ENCODE measurements at places on chromosomes 13 and 19.

- no peak for DNase-seq
These were observed 30.4 kb downstream of the RAB20 start for GRCh38 chr13:110531100-110531499.

DNA sequence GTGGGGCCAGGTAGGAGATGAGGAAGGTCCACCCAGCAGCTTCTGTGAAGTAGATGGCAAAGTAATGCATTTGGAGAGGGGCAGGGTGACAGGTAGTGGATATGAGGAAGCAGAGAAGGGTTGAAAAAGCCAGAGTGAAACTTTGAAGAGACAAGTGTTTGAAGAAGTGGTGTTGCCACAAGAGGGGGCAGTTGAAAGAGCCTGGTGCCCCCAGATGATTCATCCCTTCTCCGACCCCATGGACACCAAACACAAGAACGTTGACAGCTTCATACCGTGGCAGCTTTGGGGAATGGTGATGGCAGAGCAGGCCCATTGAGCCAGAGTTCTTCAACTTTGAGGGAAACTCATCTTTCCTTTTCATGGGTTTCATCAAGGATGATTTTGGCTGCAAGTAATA lies 19.9 kb downstream of the IFNL3 start:
- no peak for DNase-seq

DNA sequence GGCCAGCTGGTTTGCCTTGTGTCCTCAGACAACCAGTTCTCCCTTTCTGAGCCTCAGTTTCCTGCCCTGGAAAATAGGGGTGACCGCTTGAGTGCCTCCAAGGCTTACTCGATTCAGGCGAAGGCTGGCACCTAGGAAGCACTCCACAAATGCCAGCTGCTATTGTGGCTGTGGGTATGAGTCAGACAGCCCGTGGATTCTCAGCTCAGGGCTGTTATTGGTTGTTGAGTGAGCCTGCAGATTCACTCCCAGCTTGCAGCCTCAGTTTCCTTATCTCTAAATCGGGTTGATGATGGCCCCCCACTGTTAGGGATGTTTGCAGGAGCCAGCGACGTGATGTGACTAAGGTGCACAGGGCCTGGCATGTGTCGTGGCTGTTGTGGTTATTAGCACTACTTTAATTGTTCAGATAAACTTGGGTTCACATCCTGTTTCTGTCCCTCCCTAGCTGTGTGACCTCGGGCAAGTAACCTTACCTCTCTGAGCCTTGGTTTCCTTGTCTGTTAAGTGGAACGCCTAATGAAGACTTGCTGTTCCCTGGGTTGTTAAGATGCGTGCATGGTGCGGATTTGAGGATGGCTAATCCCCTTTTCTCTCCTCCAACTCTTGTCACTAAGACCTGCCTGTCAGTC lies 2.4 kb downstream of the MARK4 start:
- DNase-seq, result no peak

- DNase-seq, result no peak
These were observed 109.2 kb upstream of the UBL3 start for GRCh38 chr13:29959603-29960002.

- DNase-seq, result no peak
These were observed 21.9 kb upstream of the ZNF432 start for GRCh38 chr19:52070496-52070895.

GRCh38 chr19:33487901-33488800 lies 33.4 kb downstream of the PEPD start:
- DNase-seq, result no peak

DNA sequence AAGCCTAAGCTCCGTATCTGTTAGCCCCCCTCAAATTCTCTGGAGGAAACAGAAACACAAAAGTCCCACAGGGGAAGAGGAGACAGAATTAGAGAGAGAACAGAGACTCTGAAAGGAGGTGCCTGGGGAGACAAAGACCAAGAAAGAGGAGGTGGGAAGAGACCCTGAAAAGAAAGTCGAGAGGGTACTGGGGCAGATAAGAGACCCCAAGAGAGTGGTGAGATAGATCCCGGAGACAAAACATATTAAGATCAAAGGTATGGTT lies 915 bp upstream of the GRWD1 start:
- no peak for DNase-seq

- DNase-seq, result no peak
These were observed 514 bp upstream of the ARGLU1 start for GRCh38 chr13:106568299-106569003.

DNA sequence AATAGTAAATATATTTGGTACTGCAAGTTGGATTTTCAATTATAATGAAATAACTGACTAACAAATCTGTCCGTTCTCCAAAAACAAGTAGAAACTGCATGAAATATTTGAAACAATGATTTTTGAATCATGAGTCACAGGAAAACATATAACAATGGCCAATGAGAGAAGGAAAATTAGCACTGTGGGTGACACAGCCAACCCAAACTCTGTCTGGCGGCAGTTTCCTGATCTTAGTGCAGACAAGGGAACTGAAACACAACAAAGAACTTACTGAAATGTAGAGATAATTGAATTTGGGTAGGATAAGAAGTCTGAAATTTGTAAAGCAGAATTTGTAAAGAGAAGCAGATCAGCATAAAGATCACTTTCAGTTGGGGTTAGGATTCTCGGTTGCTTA lies 2743.3 kb upstream of the PCDH20 start:
- no peak for DNase-seq

DNA sequence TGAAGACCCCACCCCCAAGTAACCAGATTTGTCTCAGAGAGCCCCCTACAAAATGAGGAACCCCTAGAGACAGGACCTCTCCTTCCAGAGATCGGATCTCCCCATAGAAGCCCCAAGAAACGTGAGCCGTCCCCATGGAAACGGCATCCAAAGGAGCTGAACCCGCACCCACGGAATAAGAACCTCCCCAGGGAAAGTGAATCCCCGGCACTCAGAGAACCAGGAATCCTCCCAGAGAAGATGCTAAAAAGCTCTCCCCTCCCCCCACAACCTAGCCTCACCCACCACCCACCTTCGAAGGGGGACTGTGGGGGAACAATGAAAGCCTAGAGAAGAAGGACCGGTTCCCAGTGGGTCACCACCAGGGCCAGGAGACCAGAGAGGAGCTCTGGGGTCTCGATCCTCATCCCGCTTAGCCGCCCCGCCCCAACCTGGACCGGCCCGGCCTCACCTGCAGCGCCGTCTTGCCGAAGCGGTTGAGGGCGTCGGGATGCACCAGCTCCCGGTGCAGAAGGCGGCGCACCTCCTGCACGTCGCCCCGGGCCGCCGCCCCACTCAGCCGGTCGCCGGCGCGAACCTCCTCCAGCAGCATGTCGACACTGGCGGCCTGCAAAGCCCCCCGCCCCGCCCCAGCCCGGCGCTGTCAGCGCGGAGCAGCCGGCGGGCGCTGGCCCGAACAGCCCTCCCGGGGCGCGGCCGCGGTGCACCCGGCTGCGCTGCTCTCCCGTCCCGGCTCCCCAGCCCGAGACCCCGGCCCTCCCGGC lies 535 bp downstream of the CDKN2D start:
- peak; percentile 46 for DNase-seq

DNA sequence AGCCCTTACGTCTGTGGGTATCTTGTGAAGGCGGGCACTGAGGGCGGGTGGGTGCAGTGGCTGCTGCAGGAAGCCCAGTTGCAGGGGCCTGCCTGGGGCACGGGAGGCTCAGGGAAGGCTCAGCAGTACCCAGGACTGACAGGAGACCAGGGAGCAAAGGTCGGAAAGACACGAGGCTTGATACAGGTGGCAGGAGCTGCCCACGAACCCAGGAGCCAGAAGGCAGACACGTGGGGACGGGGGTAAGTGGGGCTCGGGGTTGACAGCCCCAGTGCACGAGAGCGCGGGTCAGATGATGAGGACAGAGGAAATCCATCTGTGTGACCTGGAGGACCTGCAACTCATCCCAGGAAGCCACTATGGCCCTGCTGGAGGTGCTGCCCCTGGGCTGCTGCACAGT lies 25.3 kb downstream of the ELAVL1 start:
- DNase-seq, result no peak

- DNase-seq, result no peak
These were observed 521.5 kb downstream of the SLITRK6 start for GRCh38 chr13:85277748-85278147.

DNA sequence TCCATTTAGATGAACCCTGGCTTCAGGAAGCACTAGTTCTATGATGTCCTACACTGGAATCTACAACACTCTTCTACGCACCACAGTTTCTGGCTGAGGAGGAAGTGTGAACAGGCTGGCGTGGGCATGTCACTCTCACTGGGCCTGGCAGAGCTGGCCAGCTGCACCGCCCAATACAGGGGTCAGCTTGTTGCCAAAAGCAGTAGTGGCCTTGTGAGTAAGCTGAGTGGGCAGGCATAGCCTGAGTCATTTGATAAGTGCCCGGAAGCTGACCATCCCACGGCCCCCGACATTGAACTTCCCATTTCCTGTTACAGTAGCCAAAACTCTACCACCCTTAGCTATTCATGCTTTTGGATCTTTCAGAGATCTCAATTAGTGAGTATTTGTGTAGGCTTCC lies 240.9 kb upstream of the SERP2 start:
- no peak for DNase-seq

DNA sequence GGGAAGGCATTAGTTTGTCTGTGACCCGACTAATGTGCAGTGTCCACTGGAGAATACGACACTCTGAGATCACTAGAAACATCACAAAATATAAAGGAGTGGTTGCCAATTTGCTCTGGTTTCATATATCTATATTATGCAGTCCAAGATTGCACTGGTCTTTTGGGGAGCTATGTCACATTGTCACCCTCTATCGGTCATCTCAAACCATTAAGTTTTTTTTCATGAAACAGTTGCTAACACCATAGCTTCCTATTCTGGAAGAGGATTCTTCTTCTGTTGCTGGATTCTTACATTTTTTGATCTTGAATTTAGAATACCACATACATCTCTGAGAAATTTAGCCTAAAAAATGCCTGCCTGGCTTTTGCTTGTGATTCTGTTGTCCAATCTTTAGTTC lies 168.6 kb downstream of the LACC1 start:
- DNase-seq, result no peak

DNA sequence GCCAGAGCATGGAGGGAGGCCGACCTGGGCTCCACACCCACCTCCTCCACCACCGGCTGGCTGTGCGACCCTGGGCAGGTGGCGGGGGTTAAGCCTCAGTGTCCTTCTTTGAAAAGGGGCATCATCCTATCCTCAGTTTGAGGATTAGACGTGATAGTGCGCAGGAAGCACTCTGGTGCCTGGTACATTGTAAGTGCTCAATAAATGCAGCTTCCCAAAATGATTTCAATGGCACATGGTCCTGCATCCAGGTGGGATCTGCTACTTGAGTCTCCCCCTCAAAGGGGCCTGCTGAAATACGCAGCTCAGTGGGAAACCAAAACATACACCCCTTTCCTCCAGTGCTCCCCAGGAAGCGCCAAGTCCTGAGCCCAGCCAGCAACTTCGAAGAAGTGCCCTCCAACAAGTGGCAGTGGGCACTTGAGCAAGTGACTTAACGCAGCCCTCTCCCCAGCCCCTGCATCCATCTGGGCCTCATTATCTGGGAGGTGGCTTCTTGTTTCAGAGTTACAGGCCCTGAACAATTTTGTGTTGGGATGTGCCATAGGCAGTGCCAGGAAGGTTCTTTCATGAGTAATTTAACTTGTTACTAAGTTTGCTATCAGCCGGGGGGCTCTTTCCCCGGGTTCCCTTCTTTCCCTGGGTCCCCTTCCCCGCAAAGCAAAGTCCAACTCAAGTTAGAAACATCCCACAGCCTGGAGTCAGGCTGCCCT lies 17.9 kb downstream of the ACTN4 start:
- DNase-seq, result no peak

DNA sequence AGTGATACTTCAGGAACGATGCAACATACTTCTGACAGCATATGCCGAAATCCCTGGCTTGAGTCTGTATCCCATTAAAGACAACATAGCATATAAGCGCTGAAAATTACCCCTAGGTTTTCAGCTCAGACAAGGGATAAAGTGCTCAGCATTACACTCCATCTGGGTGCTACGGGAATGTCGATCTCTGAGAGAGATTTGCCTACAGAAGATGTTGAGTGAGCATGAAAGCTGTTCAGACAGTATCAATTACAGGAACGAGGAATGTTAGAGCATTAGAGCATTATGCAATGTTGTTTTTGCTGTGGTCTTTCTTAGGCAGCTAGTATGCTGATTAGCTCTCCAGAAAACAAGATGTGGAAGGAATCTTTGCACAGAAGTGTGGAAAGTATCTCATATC lies 484.5 kb downstream of the LIG4 start:
- no peak for DNase-seq

DNA sequence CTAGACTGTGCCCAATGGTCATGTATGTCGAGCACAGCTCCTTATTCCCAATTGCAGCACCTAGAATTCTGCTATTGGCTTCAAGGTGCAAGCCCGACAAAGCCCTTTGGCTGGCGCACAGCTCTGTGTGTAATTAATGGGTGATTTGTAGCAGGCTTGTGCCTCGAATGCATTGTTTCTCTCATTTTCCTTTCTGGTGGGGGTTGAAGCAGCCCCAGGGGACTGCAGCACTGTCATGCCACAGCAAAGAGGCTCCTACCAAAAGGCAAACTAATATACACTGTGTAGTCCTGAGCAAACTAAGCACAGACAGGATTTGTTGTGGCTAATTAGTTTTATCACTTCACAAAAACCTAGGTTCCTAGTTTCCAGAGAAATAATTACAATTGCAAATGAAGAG lies 898.7 kb downstream of the UQCRFS1 start:
- no peak for DNase-seq

DNA sequence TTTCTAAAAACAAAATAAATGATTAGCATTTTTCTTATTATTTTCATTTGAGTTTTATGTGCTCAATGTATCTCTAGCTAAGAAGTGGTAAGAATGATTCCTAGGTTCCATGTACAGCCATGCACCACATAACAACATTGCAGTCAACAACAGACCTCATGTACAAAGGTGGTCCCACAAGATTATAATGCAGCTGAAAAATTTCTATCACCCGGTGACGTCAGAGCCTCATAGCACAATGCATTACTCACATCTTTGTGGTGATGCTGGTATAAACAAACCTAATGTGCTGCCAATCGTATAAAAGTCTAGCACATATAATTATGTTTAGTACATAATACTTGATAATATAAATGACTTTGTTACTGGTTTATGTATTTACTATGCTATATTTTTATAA lies 120.5 kb downstream of the SLC7A1 start:
- no peak for DNase-seq

DNA sequence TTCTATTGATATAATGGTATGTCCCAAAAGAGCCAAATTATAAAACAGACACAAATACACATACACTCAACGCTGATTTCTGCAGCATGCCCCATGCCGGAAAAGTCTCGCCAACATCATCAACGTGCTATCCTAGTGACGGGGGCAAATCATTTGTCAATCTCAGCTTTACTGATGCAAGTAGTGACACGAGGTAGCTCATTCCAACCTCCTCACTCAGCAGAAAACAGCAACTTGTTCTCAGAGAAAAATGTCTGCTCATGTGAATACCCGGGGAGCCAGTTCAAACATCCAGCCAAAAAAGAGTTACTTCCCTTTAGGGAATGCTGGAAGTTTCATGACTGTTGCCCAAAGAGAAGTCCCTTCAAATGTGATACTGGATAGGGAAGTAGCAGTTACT lies 46.3 kb downstream of the SOX21 start:
- no peak for DNase-seq

- no peak for DNase-seq
These were observed 2.3 kb downstream of the ENOX1 start for GRCh38 chr13:43784496-43784895.

Data from HuH-7.5 (cell line).